ENCODE measurements at places on chromosomes 3 and 15.

GRCh38 chr3:181313335-181313734 is 323.8 kb upstream of the DNAJC19 start:
- DNase-seq = no peak

GRCh38 chr15:26630857-26631256 is 142.0 kb downstream of the GABRB3 start:
- DNase-seq = no peak

DNA sequence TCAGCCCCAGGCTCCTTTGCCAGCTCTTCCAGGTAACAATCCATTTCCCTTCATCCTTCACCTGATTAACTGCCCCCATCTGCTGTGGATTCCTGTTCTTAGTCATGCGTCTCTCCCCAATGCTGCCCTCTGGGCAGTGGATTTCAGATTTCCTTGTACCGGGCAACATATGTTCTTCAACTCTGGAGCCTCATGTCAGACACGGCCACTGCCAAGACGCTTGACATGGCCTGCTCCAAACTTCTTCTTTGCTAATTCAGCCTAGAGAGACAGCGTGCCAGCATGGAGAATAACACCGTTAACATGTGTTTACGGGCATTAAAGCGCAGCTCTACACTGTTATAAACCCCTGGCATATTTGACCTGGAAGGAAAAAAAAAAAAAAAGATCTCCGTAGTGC is 1035.1 kb upstream of the NR2F2 start:
- no peak for DNase-seq

GRCh38 chr3:101036676-101037075 is 43.5 kb upstream of the ABI3BP start:
- no peak for DNase-seq

DNA sequence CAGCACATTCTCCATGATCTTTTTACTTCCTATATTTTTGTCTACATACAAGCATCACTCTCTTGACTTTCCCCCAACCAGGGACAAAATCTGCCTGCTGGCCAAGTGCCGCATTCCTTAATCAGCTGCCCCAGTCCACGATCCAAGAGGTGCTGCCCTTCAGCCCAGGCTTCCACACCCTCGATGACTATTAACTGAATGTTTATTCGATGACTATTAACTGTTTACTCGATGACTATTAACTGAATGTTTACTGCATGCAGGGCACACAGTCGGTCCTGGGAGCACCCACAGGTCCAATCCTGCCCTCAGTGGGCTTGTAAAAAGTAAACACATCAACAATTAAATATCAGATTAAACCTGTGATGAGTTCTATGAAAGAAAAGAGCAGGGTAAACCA is 256.9 kb downstream of the ARRDC4 start:
- no peak for DNase-seq

DNA sequence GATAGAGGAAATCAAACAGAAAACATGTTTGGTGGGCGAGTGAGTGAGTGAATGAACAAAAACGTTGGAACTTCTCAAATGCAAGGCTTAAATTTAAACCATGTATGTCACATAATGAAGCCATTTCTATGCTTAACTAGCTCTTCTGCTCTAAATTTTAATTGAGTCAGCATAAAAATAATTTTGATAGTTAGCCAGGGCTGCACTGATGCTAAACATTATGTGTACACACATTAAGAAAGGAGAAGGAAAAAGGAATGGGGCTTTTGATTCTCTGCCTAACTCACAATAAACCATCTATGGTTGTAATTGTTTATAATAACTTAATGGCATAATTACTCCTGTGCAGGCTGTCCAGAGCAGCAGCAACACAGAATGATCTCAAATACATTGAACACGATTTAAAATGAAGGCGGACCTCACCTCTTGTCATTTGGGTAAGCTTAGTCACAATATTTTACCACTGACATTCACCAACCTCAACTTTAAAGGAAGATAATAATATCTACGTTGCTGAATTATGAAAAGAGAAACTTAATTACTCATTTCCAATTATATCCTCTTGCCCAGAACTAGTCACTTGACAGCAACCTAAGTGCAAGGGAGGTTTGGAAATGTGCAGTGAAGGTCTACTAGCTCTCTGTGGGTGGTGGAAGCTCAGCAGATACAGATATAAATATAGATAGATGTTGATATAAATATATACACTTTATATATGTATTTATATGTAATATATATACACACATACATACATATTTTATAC is 318.4 kb upstream of the TRIM42 start:
- DNase-seq = no peak

GRCh38 chr3:32018757-32019564 is 37.4 kb downstream of the ZNF860 start:
- DNase-seq = peak; percentile 61

DNA sequence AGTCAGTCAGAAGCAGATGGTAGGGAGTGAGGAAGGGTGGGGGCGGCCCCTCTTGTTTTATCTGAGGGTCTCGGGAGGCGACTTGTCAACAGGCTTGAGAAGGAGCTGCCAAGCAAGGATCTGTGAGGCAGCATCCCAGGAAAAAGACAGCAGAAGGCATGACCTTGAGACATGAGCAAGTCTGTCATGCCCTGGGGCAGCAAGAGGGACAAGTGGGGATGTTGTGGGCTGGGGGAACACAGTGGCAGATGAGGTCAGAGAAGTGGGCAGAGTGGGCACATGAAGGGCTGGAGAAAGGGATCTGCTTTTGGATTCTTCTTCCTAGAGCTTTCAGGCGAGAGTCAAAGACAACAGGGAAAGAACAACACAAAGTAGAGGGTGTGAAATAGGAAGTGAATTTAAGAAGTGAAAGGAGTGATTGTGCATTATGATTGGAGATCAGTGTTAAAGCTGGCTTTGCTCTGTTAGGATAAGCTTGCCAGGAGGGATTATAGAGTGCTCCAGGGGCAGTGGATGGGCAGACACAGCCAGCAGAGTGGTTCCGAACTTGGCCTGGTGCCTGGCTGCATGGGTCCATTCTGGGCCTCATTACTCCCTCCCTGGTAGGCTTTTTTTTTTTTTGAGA is 73.3 kb downstream of the USP13 start:
- no peak for DNase-seq

DNA sequence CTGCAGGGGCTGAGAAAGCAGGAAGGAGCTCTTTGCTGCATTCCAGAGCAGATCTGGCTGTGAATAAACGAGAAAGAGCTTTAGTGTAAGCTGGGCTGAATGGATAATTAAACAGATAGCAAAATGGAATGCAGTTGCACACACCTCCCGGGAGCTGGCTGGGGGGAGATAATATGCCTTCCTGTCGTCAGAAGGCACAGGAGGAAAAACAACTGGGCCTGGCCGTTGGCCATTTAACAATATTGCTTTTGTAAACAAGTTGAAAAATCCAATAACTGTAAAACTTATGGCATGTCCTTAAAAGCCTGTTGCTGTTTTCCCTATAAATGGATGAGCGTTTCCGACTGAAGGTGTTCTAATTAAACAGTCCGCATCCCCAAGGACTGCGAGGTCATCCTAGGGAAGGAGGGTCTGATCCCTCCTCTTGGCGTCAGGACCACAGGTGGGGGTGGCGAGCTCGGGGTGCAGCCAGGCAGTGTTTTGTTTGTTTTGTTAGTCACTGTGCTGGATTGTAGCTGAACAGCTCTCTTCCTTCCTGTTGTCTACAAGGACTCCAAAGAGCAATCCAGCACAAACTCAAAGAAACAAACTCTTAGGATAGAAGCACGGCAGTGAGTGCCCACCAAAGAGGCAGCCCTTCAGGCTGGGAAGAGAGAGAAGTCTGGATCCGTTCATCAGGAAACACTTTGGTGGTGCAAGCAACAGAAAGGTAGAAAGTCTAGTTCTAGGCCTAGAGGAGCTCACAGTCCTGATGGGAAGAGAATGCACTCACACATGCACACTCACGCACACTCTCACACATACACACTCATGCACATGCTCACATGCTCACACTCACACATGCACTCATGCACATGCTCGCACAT is 133.4 kb upstream of the SMAD3 start:
- DNase-seq = no peak

DNA sequence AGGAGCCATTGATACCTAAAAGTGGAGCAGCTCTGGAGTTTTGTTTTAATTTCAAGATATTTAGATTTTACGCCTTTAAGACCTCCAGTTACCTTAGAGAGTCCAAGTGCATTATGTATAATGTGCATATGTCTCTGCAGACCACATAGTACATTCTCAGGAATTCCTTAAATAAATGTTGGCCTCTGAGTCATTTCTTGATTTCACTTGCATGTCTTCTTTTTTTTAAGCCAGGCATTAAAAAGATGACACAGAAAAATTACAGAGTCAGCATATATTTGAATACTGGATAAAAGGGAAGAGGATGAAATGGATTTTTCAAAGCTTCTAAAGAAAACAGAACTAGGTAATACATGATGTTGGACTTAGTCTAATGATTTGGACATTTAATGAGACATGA is 125.2 kb downstream of the TMCO5A start:
- no peak for DNase-seq

- DNase-seq = no peak
These were observed 65.5 kb upstream of the UBE3A start for GRCh38 chr15:25504307-25504706.

GRCh38 chr15:100903168-100903554 is 16.0 kb upstream of the LRRK1 start:
- DNase-seq = no peak

GRCh38 chr3:149319750-149320149 is 13.7 kb downstream of the TM4SF18 start:
- DNase-seq = no peak

DNA sequence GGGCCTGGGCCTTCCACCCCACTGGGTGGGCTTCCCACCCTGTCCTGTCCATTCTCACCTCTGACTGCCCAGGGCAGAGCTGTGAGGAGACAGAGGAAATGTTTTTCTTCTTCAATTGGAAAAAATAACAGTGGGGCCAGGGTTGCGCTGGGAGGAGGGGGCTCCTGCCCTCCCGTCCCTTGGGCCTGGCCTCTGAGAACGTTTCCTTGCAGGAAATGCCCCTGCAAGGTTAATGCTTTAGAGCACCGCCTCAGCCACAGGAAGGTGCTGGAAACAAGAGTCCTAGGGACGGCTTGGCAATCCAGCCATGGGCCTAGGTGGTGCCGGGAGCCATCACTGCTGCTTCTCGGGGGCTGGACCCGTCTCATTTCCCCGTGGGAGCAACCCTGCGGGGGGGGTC is 3.8 kb upstream of the PLXND1 start:
- DNase-seq = no peak

GRCh38 chr15:69555080-69555479 is 102.5 kb downstream of the RPLP1 start:
- DNase-seq = no peak

- no peak for DNase-seq
These were observed 244.4 kb downstream of the SOX2 start for GRCh38 chr3:181956122-181956521.

GRCh38 chr3:195570912-195571311 is 12.8 kb downstream of the APOD start:
- DNase-seq = no peak

GRCh38 chr3:127820221-127820825 is 2.0 kb downstream of the MGLL start:
- DNase-seq = no peak

- no peak for DNase-seq
These were observed 55.8 kb upstream of the LMCD1 start for GRCh38 chr3:8445861-8446260.

DNA sequence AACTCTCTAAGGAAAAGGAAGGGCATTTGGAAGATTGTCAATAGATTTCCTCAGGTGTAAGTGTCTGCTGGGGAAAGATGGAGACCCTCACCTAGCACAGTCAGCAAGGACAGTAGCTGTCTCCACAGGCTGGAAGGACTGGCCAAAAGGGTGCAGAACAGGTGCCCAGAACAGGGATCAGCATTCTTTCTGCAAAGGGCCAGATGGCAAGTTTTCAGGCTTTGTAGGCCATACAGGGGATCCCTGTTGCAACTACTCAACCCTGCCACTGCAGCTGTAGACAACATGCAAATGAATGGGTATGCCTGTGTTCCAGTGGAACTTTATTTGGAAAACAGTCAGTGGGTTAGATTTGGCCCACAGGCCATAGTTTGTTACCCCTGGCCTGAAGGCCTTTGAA is 8.1 kb downstream of the AGBL1 start:
- no peak for DNase-seq

DNA sequence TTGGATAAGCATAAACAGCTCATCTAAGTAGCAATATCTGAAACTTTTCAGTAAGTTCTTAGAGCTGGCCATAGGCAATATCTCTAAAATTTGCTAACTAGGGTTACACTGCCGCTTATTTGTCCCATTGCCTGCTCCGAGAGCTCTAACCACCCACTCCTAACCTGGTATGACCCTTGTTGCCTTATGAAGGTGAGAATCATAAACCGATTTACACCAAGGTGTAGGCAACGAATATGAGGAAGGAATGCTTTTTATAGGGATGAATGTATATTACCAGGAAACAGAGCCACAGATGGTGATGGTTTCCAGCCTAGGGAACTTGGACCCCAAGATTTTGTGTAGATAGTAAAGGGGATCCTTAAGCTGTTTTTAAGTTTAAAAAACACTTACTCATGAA is 440.9 kb downstream of the PDCD6IP start:
- no peak for DNase-seq

DNA sequence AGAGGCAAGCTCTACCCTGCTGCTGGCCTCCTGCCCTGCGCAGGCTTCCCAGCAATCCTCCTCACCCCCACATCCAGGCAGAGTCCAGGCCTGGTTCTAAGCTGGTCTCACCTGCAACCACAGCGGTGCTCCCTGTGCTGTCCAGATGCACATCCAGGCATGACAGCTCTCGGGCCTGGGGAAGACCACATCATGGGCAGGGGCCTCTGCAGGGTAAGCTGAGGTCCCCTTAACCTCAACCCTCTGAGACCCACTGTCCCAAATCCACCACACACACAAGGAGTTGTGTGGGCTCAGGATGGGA is 10.8 kb downstream of the PLA2G4D start:
- no peak for DNase-seq

DNA sequence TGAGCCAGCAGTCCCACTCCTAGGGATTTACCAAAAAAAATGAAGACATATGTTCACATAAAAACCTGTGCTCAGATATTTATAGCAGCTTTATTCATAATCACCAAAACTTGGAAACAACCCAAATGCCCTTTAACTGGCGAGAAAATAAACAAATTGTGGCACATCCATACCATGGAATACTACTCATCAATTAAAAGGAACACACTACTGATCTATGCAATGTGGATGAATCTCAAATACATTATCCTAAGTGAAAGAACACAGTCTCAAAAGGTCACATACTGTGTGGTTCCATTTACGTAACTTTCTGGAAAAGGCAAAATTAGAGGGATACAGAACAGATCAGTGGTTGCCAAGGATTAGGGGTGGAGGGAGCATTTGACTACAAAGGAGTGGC is 394.5 kb downstream of the SHQ1 start:
- no peak for DNase-seq

DNA sequence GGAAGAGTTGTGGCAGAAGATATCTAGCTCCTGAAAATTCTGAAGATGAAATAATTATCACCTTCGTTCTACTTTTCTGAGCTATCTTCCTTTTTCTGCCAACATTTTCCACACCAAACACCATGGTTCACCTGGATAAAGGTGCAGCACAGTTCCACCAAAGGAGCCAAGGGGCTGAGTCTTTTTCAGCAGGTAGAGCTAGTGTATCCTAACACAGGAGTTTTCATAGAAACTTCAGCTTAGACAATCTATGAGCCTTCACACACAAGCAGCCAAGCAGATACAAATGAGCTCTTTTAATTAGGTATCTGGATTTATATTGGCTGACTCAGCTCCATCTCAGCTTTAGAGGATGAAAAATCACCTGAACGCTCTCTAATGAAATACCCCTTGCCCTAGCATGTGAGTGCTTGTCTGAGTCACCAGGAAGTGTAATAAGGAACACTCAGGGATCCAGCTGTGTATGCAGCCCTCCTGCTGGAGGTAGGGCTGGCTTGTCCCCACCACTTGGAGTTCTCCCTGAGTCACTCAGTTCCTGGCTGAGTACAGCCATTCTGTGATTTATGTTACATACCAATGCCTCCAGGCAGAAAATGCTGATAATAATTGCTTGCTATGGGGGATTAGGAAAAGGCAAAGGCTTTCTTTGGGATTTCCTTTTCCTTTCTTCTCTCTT is 385.7 kb downstream of the LSAMP start:
- DNase-seq = no peak
